SK-N-MC (cell line): ENCODE measurements at places on chromosomes 11 and 22.

GRCh38 chr11:120462825-120463224 is 48.7 kb upstream of the GRIK4 start:
- DNase-seq = no peak

DNA sequence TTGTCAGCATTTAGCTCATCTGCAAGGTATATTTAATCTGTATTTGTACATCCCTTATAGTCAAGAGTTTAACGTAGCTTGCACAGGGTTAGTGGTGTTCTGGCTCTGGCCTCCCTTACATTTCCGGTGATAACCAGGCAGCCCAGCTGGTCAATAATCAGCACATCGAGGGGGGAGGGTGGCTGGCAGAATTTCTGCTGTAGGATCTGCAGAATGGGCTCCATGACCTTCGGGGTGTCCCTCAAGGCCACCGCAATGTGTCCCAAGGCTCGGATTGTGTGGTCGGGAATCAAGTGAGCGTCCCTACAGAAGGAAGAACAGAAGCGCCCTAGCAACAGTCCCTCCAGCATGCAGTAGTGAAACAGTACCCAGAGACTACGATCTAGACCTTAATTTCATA is 25.1 kb downstream of the SERPIND1 start:
- DNase-seq = no peak

GRCh38 chr22:44335903-44336803 is 23.4 kb upstream of the SHISAL1 start:
- no peak for DNase-seq

DNA sequence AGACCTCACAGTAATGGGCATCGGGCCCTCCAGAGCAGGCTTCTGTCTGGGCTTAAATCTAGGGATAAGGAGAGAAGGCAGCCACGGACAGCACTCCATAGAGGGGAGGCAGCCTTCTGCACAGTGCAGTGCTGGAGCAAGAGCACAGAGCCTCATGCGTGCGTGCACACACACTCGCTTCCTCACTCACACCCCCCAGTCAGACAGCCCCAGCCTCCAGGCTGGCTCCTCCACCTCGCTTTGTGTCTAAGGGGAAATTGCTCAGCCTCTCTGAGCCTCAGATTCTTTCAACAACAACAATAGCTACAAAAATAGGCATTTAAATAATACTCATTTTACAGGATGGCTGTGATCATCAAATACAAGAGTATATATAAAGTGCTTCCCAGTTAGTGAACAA is 26.7 kb upstream of the ETS1 start:
- DNase-seq = no peak

DNA sequence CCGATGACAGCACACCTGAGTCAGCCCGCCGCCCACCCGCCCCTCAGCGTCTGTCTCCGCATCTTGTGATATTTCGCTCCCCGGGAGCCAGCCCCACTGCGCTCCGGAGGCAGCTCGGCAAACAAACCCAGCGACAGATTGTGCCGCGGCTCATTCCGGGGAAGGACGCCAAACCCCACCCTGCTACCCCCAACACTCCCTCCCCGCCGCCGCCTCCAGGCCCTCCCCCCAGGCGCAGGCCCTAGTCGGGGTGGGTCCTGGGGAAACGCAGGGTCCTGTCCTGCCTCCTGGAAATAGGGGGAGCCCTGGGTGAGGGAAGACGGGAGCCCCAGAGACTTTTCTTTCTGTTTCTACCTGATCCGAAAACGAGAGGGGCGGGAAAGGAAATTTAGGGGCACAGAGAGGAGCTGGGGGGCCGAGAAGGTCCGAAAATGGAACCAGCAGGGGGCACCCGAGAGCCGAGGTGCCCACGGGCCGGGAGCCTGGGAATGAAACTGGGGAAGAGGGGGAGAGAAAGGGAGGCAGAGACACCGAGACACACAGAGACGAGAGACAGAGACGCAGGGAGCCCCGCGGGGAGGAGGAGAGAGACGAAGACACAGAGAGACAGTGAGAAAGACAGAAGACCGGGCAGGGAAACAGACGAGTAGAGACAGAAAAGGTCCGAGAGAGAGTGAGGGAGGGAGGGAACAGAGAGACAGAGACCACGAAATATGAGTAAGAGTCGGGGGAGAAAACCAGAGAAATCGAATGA is 1.7 kb upstream of the RTN4RL2 start:
- no peak for DNase-seq
